ENCODE measurements at places on chromosomes 11 and 22.

DNA sequence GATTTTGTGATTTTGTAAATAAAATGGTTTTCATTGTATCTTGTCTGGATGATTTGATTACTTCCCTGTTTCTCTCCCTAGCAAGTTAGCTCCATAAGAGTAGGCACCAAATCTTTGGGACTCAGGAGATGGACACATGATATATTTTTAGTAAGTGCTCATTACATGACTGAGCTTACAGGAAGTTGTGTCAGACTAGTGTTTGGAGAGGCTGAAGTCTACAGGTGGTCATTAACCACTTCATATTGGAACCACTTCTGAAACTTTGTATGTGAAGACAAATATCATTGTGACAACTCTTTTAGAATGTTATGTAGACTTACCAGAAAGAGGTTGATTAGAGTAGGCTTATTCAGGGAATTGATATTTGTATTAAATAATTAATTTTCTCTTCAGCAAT lies 19.1 kb downstream of the ARHGAP42 start:
- no peak for DNase-seq

GRCh38 chr11:117941163-117941707 lies 12.0 kb upstream of the TMPRSS13 start:
- DNase-seq: no peak

DNA sequence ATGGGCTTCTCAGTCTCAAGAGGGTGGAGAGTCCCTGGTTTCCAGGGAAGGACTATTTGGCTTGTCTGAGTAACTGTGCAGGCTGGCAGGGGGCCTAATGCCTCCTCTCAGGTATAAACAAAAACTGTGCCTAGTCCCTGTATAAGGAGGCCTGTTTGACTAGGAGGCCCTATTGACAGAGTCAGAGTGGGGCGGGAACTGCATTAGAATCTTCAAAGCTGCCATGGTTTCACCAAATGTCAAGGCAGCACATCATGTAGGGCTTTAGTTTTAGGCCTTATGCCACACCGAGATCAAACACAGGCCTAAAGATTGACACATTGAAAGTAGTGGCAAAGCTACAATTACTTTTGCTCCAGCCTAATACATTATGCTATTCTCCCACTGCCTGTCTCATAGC lies 611.5 kb upstream of the B3GAT1 start:
- no peak for DNase-seq

DNA sequence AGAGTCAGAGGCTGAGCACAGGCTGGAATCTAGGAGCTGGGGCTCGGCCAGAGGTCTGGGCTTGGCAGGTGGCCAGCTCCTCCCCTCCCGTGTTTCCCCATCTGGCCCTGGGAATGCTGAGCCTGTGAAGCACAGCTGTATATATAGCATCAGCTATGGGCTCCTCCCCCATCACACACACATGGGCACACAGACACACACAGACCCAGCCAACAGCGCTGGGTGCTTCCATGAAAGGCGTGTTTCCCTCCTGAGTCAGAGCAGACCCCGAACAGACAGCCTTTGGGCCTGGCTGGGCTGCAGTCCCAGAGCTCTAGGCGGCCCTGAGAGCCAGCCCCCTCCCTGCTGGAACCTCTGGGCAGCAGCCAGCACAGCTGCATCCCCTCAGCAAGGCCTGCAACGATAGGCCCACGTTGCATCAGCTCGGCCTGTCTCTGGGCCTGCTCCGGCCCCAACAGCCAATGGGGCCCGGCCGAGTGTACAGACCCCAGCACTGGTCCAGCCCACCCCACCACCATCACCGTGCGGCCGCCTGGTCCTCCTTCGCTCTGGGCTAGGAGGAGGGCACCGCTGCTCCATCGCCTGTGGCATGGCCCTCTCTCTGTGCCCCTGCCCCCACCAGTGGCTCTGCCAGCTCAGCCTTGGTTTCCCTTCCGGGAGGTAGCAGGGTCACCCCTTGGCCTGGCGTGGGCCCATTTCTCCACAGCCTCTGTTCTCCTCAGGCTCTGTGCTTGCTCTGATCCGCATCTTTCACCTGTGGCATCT lies 7.6 kb upstream of the SERPINH1 start:
- no peak for DNase-seq

DNA sequence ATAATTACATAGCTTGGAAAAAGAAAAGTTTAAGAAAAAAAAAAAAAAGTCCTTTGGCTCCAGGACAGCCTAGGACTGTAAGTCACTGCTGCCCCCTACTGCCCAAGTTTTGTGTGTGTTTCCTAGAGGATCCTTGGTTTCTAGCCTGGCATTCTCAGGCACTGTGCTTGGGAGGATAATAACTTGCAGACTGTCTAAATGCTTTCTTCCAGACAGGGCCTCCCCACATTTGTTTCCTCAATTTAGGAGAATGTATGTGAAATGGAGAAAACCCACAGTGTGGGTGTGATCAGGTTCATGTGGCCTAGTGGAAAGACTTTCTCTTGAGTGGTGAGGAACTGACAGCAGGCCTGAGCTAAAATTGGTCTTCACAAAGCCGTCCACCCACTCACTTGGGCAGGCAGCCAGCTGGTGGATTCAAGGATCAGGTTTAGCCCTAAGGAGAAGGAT lies 191.0 kb downstream of the NAV2 start:
- DNase-seq: peak; percentile 47

GRCh38 chr11:57604296-57605027 lies 7.0 kb downstream of the SERPING1 start:
- peak; percentile 43 for DNase-seq

GRCh38 chr22:49260681-49261580 lies 566.7 kb downstream of the BRD1 start:
- DNase-seq: no peak

GRCh38 chr11:66543263-66544107 lies 2.4 kb downstream of the ZDHHC24 start:
- DNase-seq: peak; percentile 86

- DNase-seq: no peak
Observed at GRCh38 chr11:115477410-115477809, 26.8 kb downstream of the CADM1 start.

DNA sequence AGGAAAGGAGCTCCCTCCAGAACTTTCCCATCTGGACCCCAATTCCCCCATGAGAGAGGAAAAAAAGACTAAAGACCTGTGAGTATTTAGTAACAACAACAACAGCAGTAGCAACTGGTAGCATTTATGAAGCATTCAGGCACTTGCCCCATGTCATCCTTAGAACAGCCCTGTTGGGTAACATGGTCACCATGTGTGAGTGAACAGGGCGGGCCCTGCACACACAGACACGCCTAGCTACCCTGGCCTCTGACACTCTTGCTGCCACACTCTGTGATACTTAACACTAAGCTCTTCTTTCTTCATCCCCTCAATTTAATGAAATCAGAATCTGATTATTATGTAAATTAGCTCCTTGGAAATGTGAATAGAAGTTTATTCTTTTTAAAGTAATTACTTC lies 26.1 kb upstream of the SLC25A18 start:
- DNase-seq: no peak

GRCh38 chr22:17237038-17237668 lies 17.9 kb upstream of the ADA2 start:
- no peak for DNase-seq

DNA sequence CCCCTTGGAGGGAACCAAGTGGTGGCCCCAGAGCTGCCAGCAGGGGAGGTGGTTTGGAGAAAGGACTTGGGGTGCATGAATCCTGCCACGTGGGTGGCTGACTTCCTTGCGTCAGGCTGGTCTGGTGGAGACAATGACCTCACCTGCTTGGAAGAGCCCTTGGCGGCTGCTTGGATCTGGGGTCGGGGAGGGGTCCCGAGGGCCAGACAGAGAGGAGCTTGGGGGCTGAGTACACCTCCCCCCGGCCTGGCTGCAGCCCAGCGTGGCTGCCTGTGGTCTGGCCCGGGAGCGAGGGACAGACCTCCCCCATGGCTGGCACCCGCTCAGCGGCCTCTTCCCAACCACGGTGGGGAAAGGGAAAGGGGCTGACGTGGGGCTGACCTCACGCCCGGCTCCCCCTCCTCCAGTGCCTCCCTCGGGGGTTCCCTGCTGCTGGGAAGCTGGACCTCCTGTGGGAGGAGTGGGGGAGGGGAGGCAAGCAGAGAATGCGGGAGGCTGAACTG lies 13.8 kb downstream of the LIF start:
- DNase-seq: no peak

- DNase-seq: no peak
Observed at GRCh38 chr22:22954656-22955055, 67.0 kb downstream of the IGLL5 start.

- no peak for DNase-seq
Observed at GRCh38 chr22:46175631-46176030, 25.3 kb downstream of the PPARA start.

DNA sequence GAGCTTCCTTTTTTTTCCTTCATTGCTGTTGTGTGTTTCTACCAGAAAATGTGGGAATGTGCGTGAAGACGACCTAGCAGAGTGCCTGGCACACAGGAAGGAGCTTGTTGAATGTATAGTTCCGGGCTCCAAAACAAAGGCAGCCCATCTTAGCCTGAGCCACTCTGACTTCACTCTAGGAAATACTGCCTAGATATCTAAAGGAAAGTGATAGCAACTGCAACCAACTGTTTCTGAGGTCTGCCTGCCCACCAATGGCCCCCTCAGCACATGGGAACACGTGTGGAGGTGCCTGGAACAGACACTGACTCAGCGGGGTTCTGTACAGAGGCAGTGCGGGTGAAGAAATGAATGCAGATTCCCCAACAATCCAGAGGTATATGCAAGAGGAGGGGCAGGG lies 14.7 kb upstream of the XBP1 start:
- peak; percentile 62 for DNase-seq

DNA sequence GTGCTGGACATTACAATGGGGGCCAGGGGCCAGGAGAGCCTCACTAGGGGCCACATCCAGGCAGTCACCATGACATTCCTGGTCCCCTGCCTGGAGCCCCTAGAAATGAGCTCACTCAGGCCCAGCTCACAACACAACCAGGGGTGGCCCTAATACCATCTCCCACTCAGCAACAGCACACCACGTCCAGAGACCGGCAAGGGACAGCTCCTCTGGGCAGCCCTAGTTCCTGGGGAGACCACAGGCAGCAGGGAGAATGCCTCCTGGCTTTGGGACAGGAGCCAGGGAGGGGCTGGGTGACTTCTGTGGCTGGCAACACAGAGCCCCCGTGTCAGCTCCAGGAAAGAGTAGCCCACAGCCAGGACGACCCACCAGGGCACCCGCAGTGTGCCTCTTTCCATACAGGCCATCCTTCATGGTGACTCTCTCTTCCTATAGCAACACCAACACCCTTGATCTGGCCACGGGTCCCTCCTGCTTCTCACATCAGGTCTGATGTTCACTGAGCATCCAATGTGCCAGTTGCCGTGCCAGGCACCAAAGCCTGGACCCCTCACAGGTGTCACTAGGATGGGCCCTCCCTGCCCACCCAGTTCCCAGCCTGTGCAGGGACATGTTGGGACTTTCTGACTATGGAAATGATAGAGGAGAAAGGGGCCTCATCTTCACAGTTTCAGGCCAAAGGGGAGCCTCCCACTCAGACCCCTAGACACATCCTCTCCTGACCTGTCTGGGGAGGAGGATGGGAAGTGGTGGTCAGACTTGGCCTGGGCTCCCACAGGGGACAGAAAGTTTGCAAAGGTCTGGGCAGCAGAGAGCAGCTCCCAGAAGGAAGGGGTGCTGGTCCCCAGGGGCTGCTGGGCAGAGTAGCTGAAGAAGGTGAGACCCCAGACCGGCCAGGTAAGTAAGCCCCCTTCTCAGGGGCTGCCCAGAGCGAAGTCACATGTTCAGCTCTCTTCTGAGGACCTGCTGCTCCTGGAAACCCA lies 43.2 kb downstream of the IGLL5 start:
- no peak for DNase-seq

Measured in Jurkat, Clone E6-1 (cell line).